ENCODE measurements at places on chromosomes 7 and 10. TPM values are rescaled to one million over a fixed set of nuclear protein-coding genes. Genes with fewer than 3 reads are reported as not detected.

KAZALD1 gene
- 6.2 TPM for total RNA-seq

AKR1D1 gene
- not detected for total RNA-seq

CYP2E1 gene
- total RNA-seq, result 0.37 TPM

FAM24B gene
- total RNA-seq, result 9.0 TPM

FOXI2 gene
- not detected for total RNA-seq

TAS2R41 gene
- not detected for total RNA-seq
